Fibroblast of skin of abdomen (primary cell): ENCODE measurements at places on chromosomes 2 and 18.

DNA sequence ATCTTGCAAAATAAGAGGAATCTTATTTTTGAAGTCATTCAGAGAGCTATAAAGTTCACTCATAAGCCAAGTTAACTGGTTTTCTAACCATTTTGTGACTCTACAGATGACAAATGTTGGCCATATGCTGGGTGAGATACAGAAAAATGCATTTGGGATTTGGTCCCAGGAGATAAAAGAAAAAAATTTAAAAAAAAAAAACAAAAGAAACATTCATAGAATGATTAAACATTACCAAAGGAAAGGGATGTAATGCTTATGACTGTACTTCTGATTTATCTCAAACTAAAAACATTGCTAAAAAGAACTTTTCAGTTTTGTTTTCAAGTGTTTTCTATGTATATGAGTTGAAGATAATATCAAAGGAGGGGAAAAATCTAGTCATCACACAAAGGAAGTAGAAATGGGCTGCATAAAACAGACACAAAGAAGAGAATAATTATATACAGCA lies 43.1 kb downstream of the PELI1 start:
- peak; percentile 33 for DNase-seq

DNA sequence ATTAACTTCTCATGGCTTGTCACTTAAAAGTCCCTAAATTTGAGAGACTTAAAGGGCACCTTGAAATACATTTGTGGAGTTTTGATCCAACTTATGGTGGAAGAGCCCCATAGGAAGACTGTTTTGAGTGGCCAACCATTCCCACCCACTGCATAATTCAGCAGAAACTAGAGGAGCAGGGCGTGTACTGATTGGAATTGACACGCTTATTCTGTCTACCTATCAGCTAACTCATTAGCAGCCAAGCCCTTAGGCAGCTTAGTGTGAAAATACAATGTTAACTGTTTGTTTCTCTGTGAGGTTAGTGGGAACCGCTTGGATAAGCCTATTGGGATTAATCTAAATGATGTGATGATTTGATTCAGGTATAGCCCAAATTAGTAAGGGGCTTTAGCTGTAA lies 6.4 kb downstream of the LGALSL start:
- DNase-seq: no peak

DNA sequence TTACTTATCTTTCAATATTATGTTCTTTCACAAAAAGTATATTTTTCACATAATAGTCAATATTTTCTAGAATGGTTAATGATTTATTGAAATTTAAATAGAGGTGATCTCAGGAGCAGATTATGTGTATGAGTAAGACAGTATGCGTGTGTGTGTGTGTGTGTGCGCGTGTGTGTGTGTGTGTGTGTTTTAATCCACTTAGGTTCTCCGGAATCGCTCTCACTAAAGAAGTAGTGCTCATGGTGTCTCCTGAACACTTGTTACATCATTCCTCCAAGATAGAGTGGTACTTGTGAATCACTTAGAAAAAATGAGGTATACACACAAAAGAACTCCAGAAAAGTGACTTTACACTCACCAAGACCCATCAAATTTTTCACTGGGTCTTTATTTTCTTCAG lies 91.0 kb upstream of the KCNH7 start:
- peak; percentile 69 for DNase-seq

DNA sequence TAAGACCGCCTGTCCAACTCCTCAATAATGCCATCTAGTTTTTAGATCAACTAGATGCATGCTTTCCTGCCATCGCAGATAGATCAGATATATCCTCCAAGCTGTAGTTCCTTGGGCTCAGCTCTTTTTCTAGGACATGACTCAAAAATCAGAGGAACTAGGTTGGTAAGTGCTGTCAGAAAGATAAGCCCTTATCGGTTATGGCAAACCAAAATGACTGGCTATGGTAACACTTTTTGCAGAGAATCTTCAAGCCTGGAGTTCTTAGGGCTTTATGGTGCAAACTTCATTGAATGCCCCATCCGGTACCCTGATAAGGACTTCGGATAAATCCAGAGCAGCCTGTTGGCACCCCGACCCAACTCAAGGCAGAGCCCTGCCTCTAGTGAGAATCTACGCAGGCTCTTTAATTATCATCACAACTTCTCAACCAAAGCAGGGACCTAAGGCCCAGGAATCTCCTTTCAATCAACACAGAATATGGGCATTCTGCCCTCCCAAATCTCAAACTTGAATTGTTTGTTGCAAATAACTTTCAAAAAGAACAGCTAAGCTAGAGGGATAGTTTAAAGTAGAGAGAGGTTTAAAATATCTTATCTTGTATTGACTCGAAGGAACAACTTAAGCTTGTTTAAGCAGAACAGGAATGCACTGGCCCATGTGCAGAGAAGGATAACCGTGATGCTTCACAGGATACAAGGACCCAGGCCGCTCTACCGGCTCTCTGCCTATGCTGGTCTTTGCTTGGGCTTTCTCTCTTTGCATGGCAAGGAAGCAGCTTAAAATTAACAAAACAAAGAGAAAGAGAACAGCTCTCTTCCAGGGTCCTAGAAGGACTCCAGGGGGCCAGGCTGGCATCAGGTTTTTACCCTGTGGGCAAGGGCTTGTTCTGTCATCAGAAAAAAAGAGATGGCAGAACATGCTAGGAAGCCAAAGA lies 3.4 kb upstream of the CYP1B1 start:
- no peak for DNase-seq

- no peak for DNase-seq
Measured at GRCh38 chr18:11672846-11673454, 16.1 kb upstream of the GNAL start.

- no peak for DNase-seq
Measured at GRCh38 chr18:69691008-69691760, 256.5 kb downstream of the CD226 start.

GRCh38 chr2:75390169-75390568 lies 170.6 kb downstream of the EVA1A start:
- no peak for DNase-seq

DNA sequence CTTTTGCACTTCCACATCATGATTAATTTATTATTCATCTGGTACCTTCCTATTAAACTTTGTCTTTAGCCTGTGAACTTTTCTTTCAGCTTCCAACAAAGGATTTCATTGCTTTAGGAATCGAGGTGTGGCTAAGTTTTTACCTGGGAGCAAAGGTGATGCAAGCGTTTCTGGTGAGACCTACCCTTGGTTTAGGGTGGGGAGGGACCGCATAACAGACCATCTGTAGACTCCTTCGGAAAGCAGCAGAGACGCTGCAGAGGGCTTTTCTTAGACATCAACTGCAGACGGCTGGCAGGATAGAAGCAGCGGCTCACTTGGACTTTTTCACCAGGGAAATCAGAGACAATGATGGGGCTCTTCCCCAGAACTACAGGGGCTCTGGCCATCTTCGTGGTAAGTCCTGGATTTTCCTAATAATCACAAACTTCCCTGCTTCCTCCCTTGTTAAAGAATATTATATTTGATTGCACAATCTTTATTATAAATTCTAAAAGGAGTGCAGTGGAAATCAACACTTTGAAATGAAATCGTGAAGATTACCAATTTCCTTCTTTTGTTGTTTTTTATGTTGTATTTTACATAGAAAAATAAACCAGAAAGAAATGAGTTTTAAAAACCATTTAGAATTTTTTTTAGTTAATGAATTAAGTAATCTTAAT lies at the start of gene DSG3:
DSG3 (plus strand) TSS at position 212 of the 662 bp plus-strand sequence; CDS start at position 349, 137 bp downstream.
- DNase-seq: no peak

GRCh38 chr2:71674158-71674851 lies 220.9 kb downstream of the DYSF start:
- no peak for DNase-seq

- peak; percentile 69 for DNase-seq
Measured at GRCh38 chr2:223460774-223461211, 141.4 kb downstream of the SCG2 start.

DNA sequence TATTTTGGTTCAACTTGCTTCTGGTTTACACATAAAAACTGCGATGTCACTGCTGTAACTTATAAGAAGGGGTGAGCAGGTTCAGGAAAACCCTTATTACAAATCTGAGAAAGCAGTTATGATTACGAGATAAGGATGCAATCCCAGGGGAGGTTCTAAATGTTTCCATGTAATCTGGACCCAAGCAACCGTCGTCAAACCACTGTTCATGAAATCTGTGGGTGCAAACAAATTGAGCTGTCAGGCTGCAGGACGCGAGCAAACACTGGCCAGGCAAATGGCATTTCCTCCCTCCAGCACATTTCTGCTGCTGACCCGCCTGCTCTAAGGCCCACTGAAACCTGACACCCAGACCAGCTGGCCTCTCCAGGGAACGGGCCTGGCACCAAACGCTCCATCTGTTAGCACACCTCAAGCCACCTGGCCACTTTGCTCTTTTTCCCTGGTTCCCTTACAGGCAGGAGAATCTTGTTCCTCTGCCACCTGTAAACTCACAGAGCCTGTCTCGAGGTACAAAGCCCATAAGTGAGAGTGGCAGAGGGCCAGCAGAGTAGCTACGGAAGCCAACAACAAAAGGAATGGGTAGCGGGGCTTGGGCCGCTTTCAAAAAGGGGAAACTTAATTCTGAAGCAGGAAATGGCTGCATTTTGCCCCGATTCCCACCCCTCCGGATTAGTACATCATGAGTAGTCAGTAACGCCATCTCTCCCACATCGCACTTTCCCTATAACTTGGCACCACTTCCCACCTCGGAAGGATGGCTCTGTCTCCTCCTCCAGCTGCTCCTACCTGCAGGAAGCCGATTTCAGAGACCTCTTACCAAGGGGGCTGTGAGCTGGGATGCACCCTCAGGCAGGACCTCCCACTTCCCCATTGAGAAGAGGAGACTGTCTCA lies 26.5 kb downstream of the CRACDL start:
- peak; percentile 51 for DNase-seq

- peak; percentile 77 for DNase-seq
Measured at GRCh38 chr18:54822872-54823845, 5.1 kb upstream of the RAB27B start.

DNA sequence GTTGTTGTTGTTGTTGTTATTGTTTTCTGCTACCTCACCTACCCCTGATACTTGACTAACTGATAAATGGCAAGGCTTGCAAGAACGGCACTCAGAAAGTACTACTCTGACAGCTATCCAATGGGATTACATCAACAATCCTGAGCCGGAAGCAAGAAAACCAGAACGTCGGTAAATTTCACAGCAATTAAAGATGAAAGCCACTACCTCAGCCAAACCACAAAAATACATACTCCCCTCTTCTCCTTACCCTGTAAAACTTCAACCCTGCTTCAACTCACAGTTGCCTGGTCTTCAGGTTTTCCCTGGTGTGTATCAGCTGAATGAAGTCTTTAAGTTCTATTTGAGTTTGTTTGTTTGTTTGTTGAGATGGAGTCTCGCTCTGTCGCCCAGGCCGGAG lies 293.7 kb upstream of the RND3 start:
- no peak for DNase-seq

GRCh38 chr2:46239175-46239846 lies 57.9 kb upstream of the EPAS1 start:
- no peak for DNase-seq

DNA sequence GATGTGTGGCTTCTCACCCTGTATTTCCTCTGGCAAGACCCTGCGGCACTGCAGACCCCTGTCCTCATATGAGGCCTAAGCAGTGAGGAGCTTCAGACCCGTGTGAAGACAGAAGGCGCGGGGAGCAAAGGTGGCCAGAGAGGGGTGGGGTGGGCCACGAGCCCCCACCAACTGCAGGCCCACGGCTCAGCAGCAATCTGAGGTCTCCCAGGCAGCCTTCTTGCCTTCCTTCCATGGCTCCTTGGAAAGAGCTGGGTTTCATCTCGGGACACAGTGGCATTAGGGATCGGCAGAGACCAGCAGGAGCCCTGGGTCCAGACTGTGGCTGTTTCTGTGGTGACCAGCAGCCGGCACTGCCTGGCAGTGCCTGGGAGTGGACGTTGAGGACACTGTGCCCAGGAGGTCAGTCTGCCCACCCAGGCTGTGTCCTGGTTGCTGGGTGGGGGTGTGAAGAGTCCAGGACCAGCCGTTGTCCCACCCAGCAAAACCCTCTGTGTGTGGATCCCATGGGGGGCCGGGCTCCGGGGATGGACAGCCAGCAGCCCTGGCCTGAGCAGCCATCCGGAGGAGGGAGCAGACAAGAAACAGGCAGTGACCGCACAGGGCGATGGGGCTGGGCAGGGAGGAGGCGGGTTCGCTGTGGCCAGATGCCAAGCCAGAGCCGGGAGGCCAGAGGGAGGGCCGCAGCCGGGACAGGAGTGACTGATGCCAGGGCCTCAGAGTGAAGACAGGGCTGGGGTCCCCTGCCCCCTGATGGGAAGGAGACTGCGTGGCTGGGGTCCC lies 73.8 kb downstream of the RRM2 start:
- DNase-seq: no peak

GRCh38 chr18:29174891-29175290 lies 998.0 kb upstream of the CDH2 start:
- no peak for DNase-seq

DNA sequence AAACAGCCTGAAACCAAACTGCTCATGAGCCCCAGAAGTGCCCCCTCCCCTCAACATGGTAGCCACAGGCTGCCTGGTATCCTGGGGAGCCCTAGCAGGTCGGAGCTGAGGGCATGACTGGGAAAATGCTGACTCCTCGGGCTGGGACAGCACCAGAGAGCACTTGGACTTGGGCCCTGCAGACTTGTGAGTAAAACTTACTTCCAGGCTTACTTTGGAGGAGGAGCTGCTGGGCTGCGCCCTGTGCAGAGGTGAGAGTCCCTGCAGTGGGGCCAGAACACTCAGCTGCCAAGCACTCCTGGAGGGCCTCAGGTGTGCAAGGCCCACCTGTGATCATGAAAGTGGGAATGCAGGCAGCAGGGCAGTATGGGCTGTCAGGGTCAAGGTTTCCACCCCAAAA lies 119.4 kb downstream of the SEPTIN10 start:
- DNase-seq: no peak

GRCh38 chr2:85598594-85599340 lies 3.2 kb downstream of the RNF181 start:
- no peak for DNase-seq

GRCh38 chr2:199869653-199870052 lies 18.7 kb upstream of the FTCDNL1 start:
- DNase-seq: no peak

DNA sequence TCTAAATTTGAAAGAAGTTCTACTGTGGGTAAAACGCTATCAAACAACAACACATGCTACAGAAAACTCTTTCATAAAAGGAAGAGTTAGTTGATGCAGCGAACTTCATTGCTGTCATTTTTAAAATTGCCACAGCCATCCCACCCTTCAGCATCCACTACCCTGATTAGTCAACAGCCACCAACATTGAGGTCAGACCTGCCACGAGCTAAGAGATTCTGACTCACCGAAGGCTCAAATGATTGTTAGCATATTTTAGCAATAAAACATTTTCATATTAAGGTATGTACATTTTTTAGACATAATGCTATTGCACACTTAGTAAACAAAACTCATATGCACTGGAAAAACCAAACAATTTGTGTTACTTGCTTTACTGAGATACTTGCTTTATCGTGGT lies 347.1 kb downstream of the CLIP4 start:
- DNase-seq: peak; percentile 74

DNA sequence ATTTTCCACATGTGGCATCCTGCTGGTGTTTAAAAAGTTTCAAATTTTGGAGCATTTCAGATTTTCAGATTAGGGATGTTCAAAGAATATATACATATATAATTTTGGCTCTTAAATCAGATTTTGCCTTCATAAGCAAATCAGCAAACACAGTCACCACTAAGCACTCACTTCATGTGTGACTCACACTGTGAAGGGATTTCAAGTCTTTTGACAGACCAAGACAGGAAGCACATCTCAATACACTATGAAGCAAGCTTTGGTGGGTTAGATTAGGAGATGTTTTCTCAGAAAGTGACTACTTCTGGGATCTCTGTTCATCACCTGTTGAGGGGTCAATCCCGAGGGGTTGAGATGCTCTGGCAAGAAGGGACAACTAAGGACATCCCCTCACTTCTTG lies 227.8 kb upstream of the RBBP8 start:
- peak; percentile 79 for DNase-seq

- peak; percentile 4 for DNase-seq
Measured at GRCh38 chr2:228181098-228182019, at the start of gene SPHKAP. Gene SPHKAP (minus strand): TSS chr2:228181687. CDS start chr2:228181598, 89 bp downstream.
